ENCODE measurements at places on chromosomes 4 and X.

- no peak for DNase-seq
Measured at GRCh38 chrX:104137496-104137895, 19.3 kb downstream of the SLC25A53 start.

- DNase-seq, result peak; percentile 53
Measured at GRCh38 chrX:129769467-129770154, 10.1 kb upstream of the SASH3 start.

DNA sequence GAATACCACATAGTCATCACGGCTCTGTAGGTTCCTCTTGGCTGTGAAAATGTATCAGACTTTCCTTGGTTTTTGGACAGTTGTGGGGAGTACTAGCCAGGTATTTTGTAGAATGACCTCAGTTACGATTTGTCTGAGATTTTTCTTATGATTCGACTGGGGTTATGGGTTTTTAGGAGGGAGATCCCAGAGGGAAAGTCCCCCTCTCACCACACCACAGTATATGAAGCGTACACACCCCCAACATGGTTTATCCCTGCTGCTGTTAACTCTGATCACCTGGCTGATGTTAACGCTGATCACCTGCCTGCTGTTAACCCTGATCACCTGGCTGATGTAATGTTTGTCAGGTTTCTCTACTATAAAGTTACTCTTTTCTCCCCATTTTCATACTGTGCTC lies 72.6 kb downstream of the ANAPC4 start:
- no peak for DNase-seq

GRCh38 chrX:47293106-47293505 lies 60.3 kb downstream of the USP11 start:
- no peak for DNase-seq

- no peak for DNase-seq
Measured at GRCh38 chr4:150624055-150624454, 42.1 kb downstream of the MAB21L2 start.

GRCh38 chrX:120549483-120550452 lies 11.0 kb downstream of the CUL4B start:
- no peak for DNase-seq

GRCh38 chr4:56206258-56206657 lies 181.0 kb downstream of the AASDH start:
- no peak for DNase-seq

GRCh38 chrX:47927212-47927611 lies 76.6 kb downstream of the ZNF182 start:
- DNase-seq, result no peak

DNA sequence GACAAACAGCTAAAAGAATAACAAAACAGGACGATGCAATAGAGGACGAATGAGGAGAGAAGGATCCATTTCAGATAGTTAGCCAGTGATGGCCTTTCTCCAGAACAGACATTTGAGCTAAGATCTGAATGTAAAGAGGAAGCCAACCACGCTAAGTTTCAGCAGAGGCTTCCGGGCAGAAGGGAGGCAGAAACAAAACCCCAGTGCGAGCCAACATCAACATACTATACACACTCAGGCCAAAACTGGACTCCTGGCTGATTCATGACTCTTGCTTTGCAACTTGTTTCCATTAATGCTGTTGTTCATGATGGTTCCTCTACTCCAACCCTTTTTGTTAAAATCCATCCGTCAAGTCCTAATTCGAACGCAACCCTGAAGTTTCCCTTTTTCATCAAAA lies 730.3 kb downstream of the TRIML1 start:
- no peak for DNase-seq

- no peak for DNase-seq
Measured at GRCh38 chrX:110060846-110061537, 58.1 kb downstream of the TMEM164 start.

DNA sequence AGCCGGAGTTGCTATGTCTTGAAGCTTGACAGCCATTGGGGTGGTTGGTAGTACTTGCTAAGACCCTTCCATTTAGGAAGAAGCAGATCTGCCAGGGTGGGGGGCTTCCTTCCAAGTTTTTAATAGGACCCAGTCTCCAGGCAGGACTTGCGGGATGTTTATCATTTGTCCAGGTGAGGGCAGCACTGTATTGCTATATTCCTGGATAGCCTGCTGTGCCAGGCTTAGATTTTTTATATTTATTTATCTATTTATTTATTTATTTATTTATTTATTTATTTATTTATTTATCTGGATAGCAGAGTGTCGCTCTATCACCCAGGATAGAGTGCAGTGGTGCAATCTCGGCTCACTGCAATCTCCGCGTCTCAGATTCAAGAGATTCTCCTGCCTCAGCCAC lies 87.4 kb upstream of the CT45A1 start:
- no peak for DNase-seq

DNA sequence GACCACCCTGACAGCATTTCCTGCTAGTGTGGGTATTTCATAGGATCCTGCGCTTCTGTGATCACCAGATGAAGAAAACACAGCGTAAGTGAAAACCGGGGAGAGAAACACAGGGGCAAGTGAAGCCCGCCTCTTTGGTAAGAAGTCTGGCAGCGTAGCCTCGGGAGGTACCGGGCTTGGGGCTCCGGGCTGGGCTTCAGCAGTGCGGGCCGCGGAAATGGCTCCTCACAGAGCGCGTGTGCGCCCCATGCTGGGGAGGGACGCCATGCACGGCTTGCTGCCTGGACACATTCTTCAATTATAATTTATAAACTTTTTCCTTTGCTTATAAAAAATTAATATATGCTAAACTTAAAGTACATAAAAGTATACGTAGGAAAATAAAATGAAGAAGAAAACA lies 151.5 kb downstream of the AFAP1 start:
- DNase-seq, result no peak

GRCh38 chrX:41895826-41896225 lies 27.5 kb downstream of the CASK start:
- no peak for DNase-seq

GRCh38 chr4:168637872-168638756 lies 141.3 kb downstream of the PALLD start:
- no peak for DNase-seq
